ENCODE measurements at places on chromosomes 4 and X. TPM values are rescaled to one million over a fixed set of nuclear protein-coding genes. Genes with fewer than 3 reads are reported as not detected.

GRCh38 chrX:138683600-138683999 is 27.9 kb downstream of the FGF13 start:
- no peaks in the 10 kb centered on the region for H3K36me3 ChIP-seq
- DNase-seq = no peak
- no peak overlapping the region for H3K4me3 ChIP-seq
- H3K27ac ChIP-seq = no peak overlapping the region
- H3K4me1 ChIP-seq = no peaks in the 10 kb centered on the region

DNA sequence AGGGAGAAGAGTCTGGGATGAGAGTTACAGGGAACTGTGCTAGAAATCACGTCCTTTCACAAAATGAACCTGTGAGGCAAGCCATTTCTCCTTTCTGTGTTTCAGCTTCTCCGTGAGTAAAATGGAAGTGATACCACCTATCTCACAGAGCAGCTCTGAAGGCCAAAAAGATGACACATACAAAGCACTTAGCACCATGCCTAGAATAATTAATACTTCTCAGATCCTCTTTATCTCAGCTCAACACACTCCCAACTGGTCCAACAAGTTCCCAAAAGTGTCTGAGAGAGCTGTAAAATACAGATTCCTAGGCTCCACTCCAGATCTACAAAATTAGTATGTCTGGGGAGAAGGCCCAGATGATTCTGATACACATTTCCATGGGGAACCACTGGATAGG is 38.3 kb downstream of the LHFPL1 start:
- no peak overlapping the region for H3K4me3 ChIP-seq
- H3K4me1 ChIP-seq = peaks cover 20% of the 10 kb centered on the region
- H3K27ac ChIP-seq = no peak overlapping the region
- H3K36me3 ChIP-seq = no peaks in the 10 kb centered on the region
- no peaks in the 10 kb centered on the region for H3K27me3 ChIP-seq

GRCh38 chrX:102712981-102713625 is 855 bp downstream of the GPRASP2 start:
- H3K27ac ChIP-seq = 0 out of 2 replicates have a peak overlapping the region, but pooled peaks have one; percentile 7
- peak overlapping the region; percentile 78 for H3K4me3 ChIP-seq
- DNase-seq = peak; percentile 71
- H3K27me3 ChIP-seq = no peaks in the 10 kb centered on the region
- H3K4me1 ChIP-seq = no peaks in the 10 kb centered on the region

DNA sequence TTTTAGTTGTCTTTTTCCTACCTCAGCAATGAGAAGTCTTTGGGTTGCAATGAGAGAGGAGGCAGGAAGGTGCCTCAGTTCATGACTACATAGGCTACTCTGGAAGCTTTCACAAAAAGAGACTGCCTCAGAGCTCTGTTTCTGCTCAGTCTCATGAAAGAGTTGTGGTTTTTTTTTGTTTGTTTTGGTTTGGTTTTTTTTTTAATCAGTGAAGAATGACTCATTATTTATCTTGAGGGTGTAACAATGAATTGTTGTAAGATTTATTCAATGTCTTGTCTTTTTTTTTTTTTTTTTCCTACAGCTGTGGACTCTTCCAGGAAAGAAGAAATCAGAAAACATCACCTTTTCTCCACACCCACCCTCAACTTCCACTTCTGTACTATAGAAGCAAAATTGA is 67.5 kb upstream of the CXCL13 start:
- H3K27me3 ChIP-seq = peaks cover 65% of the 10 kb centered on the region
- no peaks in the 10 kb centered on the region for H3K36me3 ChIP-seq
- no peak overlapping the region for H3K27ac ChIP-seq
- DNase-seq = peak; percentile 60
- H3K4me3 ChIP-seq = no peak overlapping the region

DNA sequence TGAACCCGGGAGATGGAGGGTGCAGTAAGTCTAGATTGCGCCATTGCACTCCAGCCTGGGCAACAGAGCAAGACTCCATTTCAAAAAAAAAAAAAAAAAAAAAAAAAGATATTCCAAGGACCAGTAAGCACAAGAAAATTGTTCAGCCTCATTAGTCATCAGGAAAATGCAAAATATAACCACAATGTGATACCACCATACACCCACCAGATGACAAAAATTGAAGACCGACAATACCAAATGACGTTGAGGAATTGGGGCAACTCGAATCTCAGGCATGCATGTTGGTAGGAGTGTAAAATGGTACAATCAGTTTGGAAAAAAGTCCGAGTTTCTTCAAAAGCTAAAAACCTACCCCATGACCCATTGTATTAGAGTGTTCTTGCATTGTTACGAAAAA is 130.2 kb upstream of the FAM9B start:
- DNase-seq = no peak
- no peak overlapping the region for H3K27ac ChIP-seq
- peaks cover 17% of the 10 kb centered on the region for H3K4me1 ChIP-seq
- H3K27me3 ChIP-seq = no peaks in the 10 kb centered on the region
- no peak overlapping the region for H3K4me3 ChIP-seq

Gene TRAM1L1
- polyA plus RNA-seq = 3.3 TPM

- no peak within 1 kb of the TSS for H3K4me3 ChIP-seq
- no peaks in the 10 kb centered on the region for H3K4me1 ChIP-seq
Observed at GRCh38 chrX:101385795-101386541, at the start of gene BTK. TSS of gene BTK (minus strand) at chrX:101386191. CDS start at chrX:101375284, 10,907 bp downstream.

- H3K4me3 ChIP-seq = no peak overlapping the region
- H3K36me3 ChIP-seq = no peaks in the 10 kb centered on the region
- no peaks in the 10 kb centered on the region for H3K4me1 ChIP-seq
- no peak overlapping the region for H3K27ac ChIP-seq
- H3K27me3 ChIP-seq = no peaks in the 10 kb centered on the region
Observed at GRCh38 chr4:131337936-131338335, 1811.2 kb upstream of the PCDH10 start.

- H3K27ac ChIP-seq = no peak overlapping the region
- H3K4me1 ChIP-seq = peaks cover 7% of the 10 kb centered on the region
- H3K4me3 ChIP-seq = no peak overlapping the region
- H3K36me3 ChIP-seq = no peaks in the 10 kb centered on the region
Observed at GRCh38 chr4:157141976-157142375, 66.0 kb downstream of the GLRB start.

- no peak overlapping the region for H3K27ac ChIP-seq
- H3K4me1 ChIP-seq = no peaks in the 10 kb centered on the region
- H3K4me3 ChIP-seq = no peak overlapping the region
- DNase-seq = peak; percentile 23
- peaks cover 7% of the 10 kb centered on the region for H3K27me3 ChIP-seq
- no peaks in the 10 kb centered on the region for H3K36me3 ChIP-seq
Observed at GRCh38 chr4:108492816-108493595, 127.4 kb upstream of the RPL34 start.

GRCh38 chrX:111348429-111348828 is 63.6 kb downstream of the DCX start:
- no peak for DNase-seq
- H3K36me3 ChIP-seq = no peaks in the 10 kb centered on the region
- H3K4me3 ChIP-seq = no peak overlapping the region
- H3K4me1 ChIP-seq = no peaks in the 10 kb centered on the region

- H3K4me3 ChIP-seq = no peak overlapping the region
- peaks cover 13% of the 10 kb centered on the region for H3K4me1 ChIP-seq
- H3K36me3 ChIP-seq = peaks cover 8% of the 10 kb centered on the region
- no peak overlapping the region for H3K27ac ChIP-seq
Observed at GRCh38 chr4:103095080-103095479, 4.6 kb downstream of the BDH2 start.

Gene XG
- polyA plus RNA-seq = 47.8 TPM

DNA sequence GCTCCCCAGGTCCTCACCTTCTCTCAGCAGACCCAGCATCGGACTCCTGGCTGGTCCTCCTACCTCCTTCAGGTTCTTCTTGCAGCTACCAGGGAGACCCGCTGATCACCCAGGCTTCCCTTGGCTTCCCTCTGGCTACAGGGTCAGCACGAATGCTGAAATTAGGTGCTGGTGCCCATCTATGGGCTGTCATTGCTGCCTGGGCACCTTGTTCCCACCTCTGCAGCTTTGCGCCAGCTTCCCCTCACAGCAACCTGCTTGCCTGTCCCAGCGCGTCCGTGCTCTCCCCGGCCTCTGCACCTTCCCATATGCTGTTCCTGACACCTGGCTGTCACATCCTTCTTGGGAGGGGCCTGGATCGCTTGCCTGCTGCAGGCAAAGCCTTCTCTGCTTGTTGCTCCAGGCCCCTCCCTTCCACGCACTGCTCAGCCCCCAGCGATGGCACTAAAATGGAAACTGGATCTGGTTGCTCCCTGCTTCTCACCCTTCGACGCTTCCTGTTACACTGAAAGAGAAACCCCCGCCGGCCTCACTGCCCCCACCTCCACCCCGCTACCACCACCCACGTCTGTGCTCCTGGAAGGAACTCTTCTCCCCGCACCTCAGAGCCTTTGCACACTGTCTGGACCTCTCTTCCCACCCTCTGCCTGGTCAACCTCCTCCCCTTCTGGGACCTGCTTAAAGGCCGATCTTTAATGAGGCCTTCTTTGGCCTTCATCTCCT is 22.2 kb downstream of the C4orf50 start:
- H3K36me3 ChIP-seq = no peaks in the 10 kb centered on the region
- H3K4me1 ChIP-seq = no peaks in the 10 kb centered on the region
- no peak overlapping the region for H3K4me3 ChIP-seq
- no peak for DNase-seq
- H3K27ac ChIP-seq = no peak overlapping the region

Gene TRIM60
- not detected for polyA plus RNA-seq

DNA sequence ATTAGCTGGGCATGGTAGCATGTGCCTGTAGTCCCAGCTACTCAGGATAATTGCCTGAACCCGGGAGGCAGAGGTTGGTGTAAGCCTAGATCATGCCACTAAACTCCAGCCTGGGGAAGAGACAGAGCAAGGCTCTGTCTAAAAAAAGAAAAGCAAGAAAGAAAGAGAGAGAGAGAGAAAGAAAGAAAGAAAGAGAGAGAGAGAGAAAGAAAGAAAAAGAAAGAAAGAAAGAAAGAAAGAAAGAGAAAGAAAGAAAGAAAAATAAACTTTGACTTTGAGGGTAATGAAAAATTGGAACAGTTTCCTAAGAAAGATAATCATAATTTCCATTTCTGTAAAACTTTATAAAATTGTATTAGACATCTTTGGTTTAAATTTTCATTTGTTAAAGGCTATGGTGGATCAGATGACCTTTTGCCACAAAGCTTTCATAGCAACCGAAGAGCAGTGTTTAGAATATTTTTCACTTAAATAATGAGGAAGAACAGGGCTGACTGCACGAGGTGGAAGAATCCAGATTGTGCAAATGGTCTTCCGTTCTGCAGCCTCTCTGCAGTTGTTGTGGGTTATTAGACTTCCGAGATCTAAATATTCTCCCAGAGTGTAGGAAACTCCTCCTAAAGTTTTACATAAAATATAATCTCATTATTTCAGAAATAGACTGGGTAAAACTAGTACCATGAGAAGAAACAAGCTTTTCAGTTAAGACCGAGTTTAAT is 55.9 kb downstream of the RBM47 start:
- no peak overlapping the region for H3K4me3 ChIP-seq
- H3K27me3 ChIP-seq = no peaks in the 10 kb centered on the region
- no peak for DNase-seq

GRCh38 chr4:171390626-171391025 is 422.6 kb upstream of the GALNTL6 start:
- H3K36me3 ChIP-seq = no peaks in the 10 kb centered on the region
- no peak for DNase-seq
- no peak overlapping the region for H3K4me3 ChIP-seq
- no peaks in the 10 kb centered on the region for H3K4me1 ChIP-seq

DNA sequence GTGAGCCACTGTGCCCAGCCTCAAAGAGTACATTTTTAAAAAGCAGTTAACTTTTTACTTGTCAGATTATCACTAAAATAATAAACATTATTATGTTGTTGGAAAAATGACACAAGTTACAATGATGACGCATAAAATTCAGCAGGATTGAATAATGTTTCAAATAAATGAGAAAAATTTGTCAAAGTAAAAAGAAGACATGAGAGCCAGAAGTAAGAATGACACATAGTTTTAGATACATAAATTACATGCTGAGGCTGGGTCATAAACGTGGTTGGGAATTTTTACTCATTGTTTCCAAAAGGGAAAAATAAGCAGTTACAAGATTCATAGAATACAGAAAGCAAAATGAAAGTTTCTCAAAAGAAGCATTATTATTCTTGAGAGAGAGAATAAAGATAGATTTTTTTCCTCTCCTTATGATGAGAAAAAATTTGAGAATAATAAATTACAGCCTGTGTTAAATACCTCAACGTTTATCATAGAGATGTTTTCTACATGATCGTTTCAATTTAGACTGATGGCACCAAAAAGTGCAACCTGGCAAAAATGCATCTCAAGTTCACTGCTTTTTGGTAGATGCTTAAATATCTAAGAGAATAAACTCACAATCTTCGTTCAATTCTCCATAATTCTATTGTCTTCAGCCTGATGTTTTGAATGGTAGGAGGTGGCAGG is 40.4 kb downstream of the GUCY1B1 start:
- H3K4me1 ChIP-seq = no peaks in the 10 kb centered on the region
- H3K4me3 ChIP-seq = peak overlapping the region; percentile 33
- H3K27ac ChIP-seq = no peak overlapping the region
- H3K36me3 ChIP-seq = no peaks in the 10 kb centered on the region

DNA sequence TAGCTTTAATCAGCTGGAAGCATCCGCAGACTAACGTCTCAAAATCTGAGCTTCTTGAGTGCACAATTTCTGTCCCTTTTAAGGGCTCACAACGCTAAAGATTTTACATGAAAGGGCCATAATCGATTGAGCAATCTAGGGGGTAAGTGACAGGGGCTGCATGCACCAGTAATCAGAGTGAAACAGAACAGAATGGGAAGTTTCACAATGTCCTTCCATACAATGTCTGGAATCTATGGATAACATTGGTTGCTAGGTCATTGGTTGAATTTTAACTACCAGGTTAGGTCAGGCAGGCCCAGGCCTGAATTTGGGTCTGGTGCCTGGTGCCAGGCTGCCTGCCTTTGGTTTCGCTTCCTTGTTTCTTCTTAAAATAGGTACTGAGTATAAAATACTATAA is 42.0 kb upstream of the MTMR8 start:
- H3K27ac ChIP-seq = no peak overlapping the region
- H3K4me1 ChIP-seq = no peaks in the 10 kb centered on the region
- no peak for DNase-seq
- H3K4me3 ChIP-seq = no peak overlapping the region
- H3K36me3 ChIP-seq = no peaks in the 10 kb centered on the region
- no peaks in the 10 kb centered on the region for H3K27me3 ChIP-seq

DNA sequence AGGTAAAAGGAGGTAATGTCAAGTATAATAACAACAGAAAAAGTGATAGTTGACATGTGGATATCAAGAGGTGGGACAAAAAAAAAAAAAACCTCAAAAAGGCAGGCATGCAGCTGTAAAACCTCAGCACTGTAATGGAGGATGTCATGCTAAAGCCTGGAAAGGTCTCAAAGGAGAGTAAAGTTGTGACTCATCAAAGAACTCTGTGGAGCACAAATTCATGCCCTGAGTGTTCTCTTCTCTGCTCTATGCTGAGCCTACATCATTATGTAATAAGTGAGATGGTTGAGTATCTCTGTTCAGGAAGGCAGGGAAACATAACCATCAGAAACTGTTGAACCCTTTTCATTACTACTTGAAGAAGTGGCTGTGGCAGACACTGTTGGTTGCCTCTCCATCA is 597.8 kb downstream of the BCOR start:
- no peak overlapping the region for H3K27ac ChIP-seq
- H3K27me3 ChIP-seq = no peaks in the 10 kb centered on the region
- DNase-seq = peak; percentile 32
- no peaks in the 10 kb centered on the region for H3K4me1 ChIP-seq
- H3K36me3 ChIP-seq = no peaks in the 10 kb centered on the region

- H3K4me3 ChIP-seq = no peak overlapping the region
- H3K27me3 ChIP-seq = no peaks in the 10 kb centered on the region
- no peak overlapping the region for H3K27ac ChIP-seq
Observed at GRCh38 chr4:107831140-107831539, 6.4 kb downstream of the SGMS2 start.

GRCh38 chrX:108304210-108304609 is 134.0 kb downstream of the COL4A6 start:
- H3K36me3 ChIP-seq = no peaks in the 10 kb centered on the region
- H3K27ac ChIP-seq = no peak overlapping the region
- no peak overlapping the region for H3K4me3 ChIP-seq
- no peak for DNase-seq

Gene PCDH18
- polyA plus RNA-seq = 114 TPM

Data from GM23248 (cell line).